ENCODE measurements at places on chromosomes 16 and 17. TPM values are rescaled to one million over a fixed set of nuclear protein-coding genes. Genes with fewer than 3 reads are reported as not detected.

The HNF1B gene
- not detected for total RNA-seq

The GCGR gene
- total RNA-seq: not detected

The MYO1D gene
- 102 TPM for total RNA-seq

The ZFP1 gene
- total RNA-seq: 8.8 TPM

The GTF3C1 gene
- 52.7 TPM for total RNA-seq

The TMEM100 gene
- 45.9 TPM for total RNA-seq

The ATP2A1 gene
- 0.34 TPM for total RNA-seq

The NGFR gene
- 1.6 TPM for total RNA-seq

The GAS2L2 gene
- total RNA-seq: not detected

The ORAI3 gene
- total RNA-seq: 41.1 TPM

The VAT1L gene
- total RNA-seq: not detected

The RCVRN gene
- total RNA-seq: 0.22 TPM

The IRX5 gene
- 0.65 TPM for total RNA-seq

The ABCC3 gene
- total RNA-seq: 12.2 TPM
